ENCODE measurements at places on chromosomes 12 and 14. TPM values are rescaled to one million over a fixed set of nuclear protein-coding genes. Genes with fewer than 3 reads are reported as not detected.

GRCh38 chr12:65986047-65986446 is 144.5 kb downstream of the LLPH start:
- no peaks in the 10 kb centered on the region for H3K27me3 ChIP-seq
- H3K36me3 ChIP-seq = no peaks in the 10 kb centered on the region
- H3K4me1 ChIP-seq = no peaks in the 10 kb centered on the region
- no peak overlapping the region for H3K4me3 ChIP-seq
- H3K27ac ChIP-seq = no peak overlapping the region
- no peak for DNase-seq

- H3K27ac ChIP-seq = no peak overlapping the region
- no peaks in the 10 kb centered on the region for H3K27me3 ChIP-seq
- H3K4me1 ChIP-seq = peaks cover 10% of the 10 kb centered on the region
- H3K4me3 ChIP-seq = no peak overlapping the region
Measured at GRCh38 chr14:53001787-53002378, 51.0 kb upstream of the FERMT2 start.

DNA sequence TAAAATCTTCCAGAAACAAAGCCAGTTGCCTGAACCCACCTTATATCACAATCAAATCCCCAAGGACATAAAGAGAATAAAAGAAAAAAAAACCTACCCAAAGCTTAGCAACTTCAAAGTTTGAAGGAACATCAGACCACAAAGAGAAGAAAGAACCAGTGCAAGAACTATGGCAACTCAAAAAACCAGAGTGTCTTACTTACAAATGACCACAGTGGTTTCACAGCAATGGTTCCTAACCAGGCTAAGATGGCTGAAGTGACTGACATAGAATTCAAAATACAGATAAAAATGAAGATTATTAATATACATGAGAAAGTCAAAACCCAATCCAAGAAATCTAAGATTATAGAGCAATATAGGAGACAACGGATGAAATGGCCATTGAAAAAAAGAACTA is 56.7 kb downstream of the APOBEC1 start:
- DNase-seq = no peak
- no peaks in the 10 kb centered on the region for H3K27me3 ChIP-seq
- H3K36me3 ChIP-seq = no peaks in the 10 kb centered on the region
- H3K4me1 ChIP-seq = no peaks in the 10 kb centered on the region
- no peak overlapping the region for H3K27ac ChIP-seq

GRCh38 chr14:23722675-23723074 is 86.5 kb downstream of the DHRS2 start:
- H3K4me3 ChIP-seq = no peak overlapping the region
- no peaks in the 10 kb centered on the region for H3K27me3 ChIP-seq
- H3K4me1 ChIP-seq = no peaks in the 10 kb centered on the region
- no peak for DNase-seq

DNA sequence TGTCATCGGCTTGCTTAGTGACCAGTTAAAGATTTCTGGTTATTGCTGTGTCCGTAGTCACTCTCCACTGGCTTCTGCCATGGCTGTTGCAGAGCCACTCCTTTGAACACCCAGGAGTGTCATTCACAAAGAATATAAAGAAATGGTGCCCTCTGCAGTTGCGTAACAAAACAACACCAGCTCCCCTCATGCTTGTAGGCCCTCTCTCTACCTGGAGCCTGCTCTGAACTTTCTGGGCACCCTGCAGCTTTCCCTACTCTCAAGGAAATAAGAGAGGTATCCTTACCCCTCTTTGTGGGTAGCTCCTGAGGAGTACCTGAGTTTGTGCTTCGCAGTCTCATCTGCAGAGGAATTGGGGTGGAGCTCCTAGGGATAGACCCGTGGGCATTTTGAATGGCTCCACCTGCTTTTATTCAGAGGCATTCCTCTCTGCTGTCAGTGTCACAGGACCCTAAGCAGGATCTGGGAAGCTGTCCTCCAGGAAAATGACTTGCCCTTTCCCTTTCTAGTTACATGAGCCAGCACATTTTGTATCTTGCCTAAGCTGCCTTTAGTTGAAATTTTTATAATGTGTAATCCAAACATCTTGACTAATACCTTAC is 97.2 kb upstream of the TMEM260 start:
- no peaks in the 10 kb centered on the region for H3K4me1 ChIP-seq
- H3K36me3 ChIP-seq = no peaks in the 10 kb centered on the region
- DNase-seq = no peak
- no peaks in the 10 kb centered on the region for H3K27me3 ChIP-seq
- H3K27ac ChIP-seq = no peak overlapping the region
- H3K4me3 ChIP-seq = no peak overlapping the region

The CCDC196 gene
- not detected for total RNA-seq
